ENCODE measurements at places on chromosomes 3 and 15. TPM values are rescaled to one million over a fixed set of nuclear protein-coding genes. Genes with fewer than 3 reads are reported as not detected.

Gene PCYT1A
- 41.7 TPM for total RNA-seq

Gene TMCO5A
- not detected for total RNA-seq

Gene MESP2
- 0.83 TPM for total RNA-seq

Gene SERPINI2
- 6.3 TPM for total RNA-seq

Gene SMCO1
- not detected for total RNA-seq

Gene TGM5
- total RNA-seq, result 0.10 TPM

Gene PPP1R14D
- not detected for total RNA-seq

Data from spinal cord (tissue), 10 donors.